Type B pancreatic cell (in vitro differentiated cells): ENCODE measurements at places on chromosomes 3 and 15.

- H3K36me3 ChIP-seq: no peaks in the 10 kb centered on the region
- no peak for DNase-seq
- no peak overlapping the region for H3K27ac ChIP-seq
- no peaks in the 10 kb centered on the region for H3K4me1 ChIP-seq
- H3K4me3 ChIP-seq: no peak overlapping the region
- H3K27me3 ChIP-seq: peaks cover 4% of the 10 kb centered on the region
Observed at GRCh38 chr15:79475306-79475705, 43.2 kb downstream of the MINAR1 start.

GRCh38 chr3:106126067-106126845 lies 257.4 kb upstream of the CBLB start:
- no peaks in the 10 kb centered on the region for H3K27me3 ChIP-seq
- no peak overlapping the region for H3K4me3 ChIP-seq
- peaks cover 15% of the 10 kb centered on the region for H3K4me1 ChIP-seq
- H3K36me3 ChIP-seq: no peaks in the 10 kb centered on the region

DNA sequence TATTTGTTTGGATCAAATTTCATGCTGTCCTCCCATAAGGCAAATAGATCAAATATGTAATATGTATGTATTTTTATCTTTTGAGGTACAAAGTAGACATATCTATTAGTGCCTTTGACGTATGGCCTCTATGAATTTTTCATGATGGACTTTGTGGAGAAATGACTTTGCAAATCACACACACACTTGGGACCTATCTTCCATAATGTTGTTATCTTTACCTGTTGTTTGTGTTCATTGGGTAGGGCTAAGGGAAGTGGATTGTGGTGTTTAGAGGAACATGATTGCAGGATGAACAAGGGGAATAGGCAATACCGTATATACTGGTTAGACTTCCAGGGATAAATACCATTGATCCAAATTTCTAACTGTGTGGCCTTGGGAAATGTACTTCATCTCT lies 142.3 kb downstream of the GHSR start:
- no peak for DNase-seq
- H3K4me1 ChIP-seq: no peaks in the 10 kb centered on the region
- H3K36me3 ChIP-seq: peaks cover 40% of the 10 kb centered on the region

- DNase-seq: no peak
- no peaks in the 10 kb centered on the region for H3K4me1 ChIP-seq
- H3K36me3 ChIP-seq: no peaks in the 10 kb centered on the region
- peaks cover 30% of the 10 kb centered on the region for H3K27me3 ChIP-seq
Observed at GRCh38 chr15:98062869-98063268, 102.4 kb downstream of the ARRDC4 start.

DNA sequence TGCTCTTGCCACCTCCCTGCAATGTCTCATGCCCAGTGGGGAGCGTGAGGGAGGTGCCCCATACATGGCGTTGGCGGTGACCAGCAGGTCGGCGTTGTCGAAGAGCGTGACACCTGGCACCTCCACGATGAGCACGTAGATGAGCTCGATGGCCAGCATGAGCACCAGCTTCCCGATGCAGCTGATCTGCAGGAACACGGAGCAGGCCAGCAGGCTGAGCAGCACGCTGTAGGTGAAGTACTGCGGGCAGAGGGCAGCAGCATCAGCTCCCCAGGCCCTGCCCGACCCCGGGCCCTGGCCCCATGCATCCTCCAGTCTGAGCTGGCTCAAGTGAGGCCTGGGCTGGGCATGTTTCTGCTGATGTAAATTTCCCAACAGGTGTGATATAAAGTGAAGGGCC lies 98.3 kb downstream of the SEC22A start:
- H3K4me1 ChIP-seq: no peaks in the 10 kb centered on the region
- H3K36me3 ChIP-seq: no peaks in the 10 kb centered on the region
- H3K27ac ChIP-seq: no peak overlapping the region
- DNase-seq: no peak

- peaks cover 30% of the 10 kb centered on the region for H3K36me3 ChIP-seq
- H3K4me1 ChIP-seq: peaks cover 3% of the 10 kb centered on the region
- H3K4me3 ChIP-seq: no peak overlapping the region
- no peak overlapping the region for H3K27ac ChIP-seq
Observed at GRCh38 chr3:78937475-78937874, 830.3 kb downstream of the ROBO1 start.

GRCh38 chr3:22117751-22118346 lies 366.8 kb upstream of the ZNF385D start:
- no peak overlapping the region for H3K27ac ChIP-seq
- no peaks in the 10 kb centered on the region for H3K27me3 ChIP-seq
- H3K36me3 ChIP-seq: no peaks in the 10 kb centered on the region
- H3K4me1 ChIP-seq: peaks cover 5% of the 10 kb centered on the region
